SW480 (cell line): ENCODE measurements at places on chromosomes 6 and 20.

DNA sequence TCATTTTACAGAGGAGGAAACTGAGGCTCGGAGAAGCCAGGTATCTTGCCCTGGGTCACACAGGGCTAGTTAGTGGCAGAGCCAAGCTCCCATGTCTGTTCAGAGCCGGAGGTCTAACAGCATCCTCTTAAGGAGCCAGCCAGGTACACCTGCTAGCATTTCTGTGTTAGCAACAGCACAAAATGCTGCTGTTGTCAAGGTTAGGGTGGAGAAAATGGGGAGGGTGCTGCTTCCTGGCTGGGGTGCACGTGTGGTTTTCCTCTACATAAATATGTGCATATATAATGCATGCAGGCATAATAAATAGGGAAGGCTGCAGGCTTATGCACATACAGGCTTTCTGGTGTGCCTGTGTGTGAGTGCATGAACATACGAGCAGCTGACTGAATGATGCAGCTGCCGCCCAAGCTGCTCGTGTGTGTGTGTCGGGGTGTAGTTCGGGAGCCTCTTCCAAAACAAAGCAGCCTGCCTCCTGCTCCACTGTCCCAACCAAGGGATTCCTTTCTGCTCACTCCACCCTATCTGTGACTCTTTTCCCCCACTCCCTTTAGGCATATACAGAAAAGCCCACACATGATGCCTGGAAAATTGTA lies 86.6 kb downstream of the CD40 start:
- no peak for DNase-seq

- DNase-seq = no peak
Observed at GRCh38 chr6:160513836-160514235, 150.2 kb downstream of the LPA start.

- DNase-seq = no peak
Observed at GRCh38 chr6:156021746-156022396, 566.2 kb upstream of the NOX3 start.

DNA sequence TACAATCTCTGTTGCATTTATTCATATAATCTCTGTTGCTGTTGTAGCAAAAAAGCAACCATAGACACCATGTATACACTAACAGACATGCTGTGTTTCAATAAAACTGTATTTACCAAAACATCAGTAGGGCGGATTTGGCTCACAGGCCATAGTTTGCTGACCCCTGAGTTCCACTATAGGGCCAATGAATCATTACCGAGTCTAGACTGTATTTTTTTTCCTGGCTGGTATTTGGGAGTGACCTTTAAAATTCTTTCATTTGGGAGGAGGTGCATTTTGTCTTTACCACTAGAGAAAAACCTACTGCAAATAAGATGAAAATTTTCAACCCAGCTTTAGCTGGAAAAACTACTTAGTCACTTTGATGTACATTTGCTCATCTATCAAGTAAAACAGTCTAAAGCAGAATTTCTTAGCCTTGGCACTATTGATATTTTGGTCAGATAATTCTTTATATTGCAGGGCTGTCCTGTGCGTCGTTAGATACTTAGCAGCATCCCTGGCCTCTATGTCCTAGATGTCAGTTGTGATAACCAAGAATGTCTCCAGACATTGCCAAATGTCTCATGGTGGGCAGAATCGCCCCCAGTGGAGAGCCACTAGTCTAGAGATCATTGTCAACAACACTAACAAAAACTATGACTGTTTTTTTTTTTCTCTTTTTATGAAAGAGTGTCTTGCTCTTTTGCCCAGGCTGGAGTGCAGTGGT lies 39.5 kb downstream of the DCBLD1 start:
- DNase-seq = no peak

- DNase-seq = no peak
Observed at GRCh38 chr6:7846966-7847818, 63.4 kb downstream of the TXNDC5 start.

DNA sequence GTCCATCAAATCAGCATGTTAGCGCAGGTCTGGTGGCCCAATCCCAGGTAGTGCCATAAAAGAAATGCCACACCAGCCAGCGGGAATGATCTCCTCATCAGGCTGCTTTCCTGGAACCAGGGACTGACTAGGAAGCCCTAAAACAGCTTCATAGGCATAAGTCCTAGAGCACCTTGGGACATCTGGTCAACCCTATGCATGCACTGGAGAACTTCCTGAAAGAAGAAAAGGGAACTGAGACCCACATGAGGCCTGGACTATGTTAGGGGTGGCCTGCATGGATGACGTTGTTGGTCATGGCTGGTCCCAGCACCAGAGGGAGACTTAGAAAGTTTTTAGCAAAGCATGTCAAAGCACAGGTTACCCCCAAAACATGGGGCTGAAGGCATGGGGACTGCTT lies 7.6 kb upstream of the KCNK16 start:
- no peak for DNase-seq

- no peak for DNase-seq
Observed at GRCh38 chr6:21639316-21639715, 45.8 kb downstream of the SOX4 start.
